ENCODE measurements at places on chromosomes 2 and 18. TPM values are rescaled to one million over a fixed set of nuclear protein-coding genes. Genes with fewer than 3 reads are reported as not detected.

Gene TXNDC2
- total RNA-seq: not detected

Gene ALK
- total RNA-seq: not detected

Gene STPG4
- total RNA-seq: 0.09 TPM

Gene EGR4
- total RNA-seq: not detected

Gene CREG2
- 0.72 TPM for total RNA-seq

Gene CHMP1B
- total RNA-seq: 66.3 TPM

Gene SLC23A3
- total RNA-seq: 1.1 TPM

Gene ESCO1
- 9.6 TPM for total RNA-seq

Gene MGAT4A
- 25.5 TPM for total RNA-seq

Gene SLC19A3
- total RNA-seq: 0.09 TPM

Gene LOXHD1
- total RNA-seq: not detected

Gene SLC4A5
- 0.09 TPM for total RNA-seq

Gene INHA
- total RNA-seq: 0.19 TPM

Gene MALL
- total RNA-seq: 21.3 TPM

Gene ICOS
- total RNA-seq: not detected

Gene UGT1A8
- not detected for total RNA-seq

Gene MERTK
- total RNA-seq: 17.3 TPM

Gene SEC11C
- 20.8 TPM for total RNA-seq

Gene ITPRID2
- 200 TPM for total RNA-seq

Gene CCDC68
- total RNA-seq: 5.9 TPM

Gene IL36B
- not detected for total RNA-seq

Gene TOGARAM2
- total RNA-seq: under 0.01 TPM

Gene SIX3
- not detected for total RNA-seq

Gene ATP5F1A
- 619 TPM for total RNA-seq

Gene DOK6
- total RNA-seq: 0.28 TPM

Gene GALNT5
- 6.4 TPM for total RNA-seq

Gene RBKS
- 0.99 TPM for total RNA-seq

Gene ABHD1
- under 0.01 TPM for total RNA-seq

Gene ZAP70
- not detected for total RNA-seq

Gene DYNAP
- not detected for total RNA-seq

Gene POLE4
- 27.4 TPM for total RNA-seq

Gene CD207
- under 0.01 TPM for total RNA-seq

Gene MEP1B
- total RNA-seq: 0.19 TPM

Gene ABCG8
- not detected for total RNA-seq

Gene PCARE
- under 0.01 TPM for total RNA-seq

Gene TTR
- not detected for total RNA-seq

Gene BABAM2
- 15.1 TPM for total RNA-seq

Gene SLC9A4
- not detected for total RNA-seq

Gene RPRD1A
- total RNA-seq: 48.9 TPM

Gene CCT7
- total RNA-seq: 527 TPM

Gene C2orf81
- total RNA-seq: 0.19 TPM

Gene MOB4
- total RNA-seq: 27.3 TPM
